Dermis blood vessel endothelial cell (primary cell): ENCODE measurements at places on chromosomes 5 and 9.

- no peak for DNase-seq
Observed at GRCh38 chr5:3594510-3595005, 1.1 kb upstream of the IRX1 start.

GRCh38 chr5:151115272-151115905 lies 34.6 kb upstream of the TNIP1 start:
- DNase-seq, result peak; percentile 76

DNA sequence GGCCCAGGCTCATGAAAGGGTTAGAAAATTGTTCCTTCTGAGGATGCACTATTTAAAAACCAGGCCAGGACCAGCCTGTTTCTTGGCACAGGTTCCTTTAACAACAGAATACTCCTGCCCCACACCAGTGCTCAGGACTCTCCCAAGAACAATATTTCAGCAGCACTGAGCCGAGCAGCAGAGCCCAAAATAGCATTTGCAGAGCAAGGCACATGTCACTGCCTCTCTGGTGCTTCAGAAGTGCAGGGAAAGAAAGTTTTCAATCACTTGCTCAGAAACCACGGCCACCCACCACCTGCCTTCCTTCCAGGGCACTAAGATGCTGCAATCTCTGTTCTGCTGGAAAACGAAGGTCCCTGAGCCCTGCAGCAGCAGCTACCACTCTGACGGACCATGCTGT lies 77.6 kb downstream of the SIL1 start:
- DNase-seq, result no peak

DNA sequence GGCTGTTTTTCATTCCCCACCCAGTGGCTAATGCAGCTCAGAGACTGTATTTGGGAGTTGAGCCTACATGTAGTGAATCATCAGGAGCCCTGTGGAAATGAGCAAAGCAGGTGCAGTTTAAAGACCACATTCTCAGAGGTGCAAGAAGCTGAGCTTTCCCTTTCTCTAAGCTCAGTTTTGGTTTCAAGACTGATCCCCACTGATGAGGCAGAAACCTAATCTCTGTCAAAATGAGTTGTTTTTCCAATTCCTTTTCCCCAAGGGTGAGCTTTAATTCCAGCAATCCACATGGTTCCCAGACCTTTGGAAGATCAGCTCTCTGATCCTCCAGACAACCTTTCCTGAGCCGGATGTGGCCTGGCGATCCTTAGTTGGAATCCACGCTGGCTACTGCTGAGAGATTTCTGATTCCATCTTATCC lies 420.5 kb downstream of the EBF1 start:
- DNase-seq, result no peak

DNA sequence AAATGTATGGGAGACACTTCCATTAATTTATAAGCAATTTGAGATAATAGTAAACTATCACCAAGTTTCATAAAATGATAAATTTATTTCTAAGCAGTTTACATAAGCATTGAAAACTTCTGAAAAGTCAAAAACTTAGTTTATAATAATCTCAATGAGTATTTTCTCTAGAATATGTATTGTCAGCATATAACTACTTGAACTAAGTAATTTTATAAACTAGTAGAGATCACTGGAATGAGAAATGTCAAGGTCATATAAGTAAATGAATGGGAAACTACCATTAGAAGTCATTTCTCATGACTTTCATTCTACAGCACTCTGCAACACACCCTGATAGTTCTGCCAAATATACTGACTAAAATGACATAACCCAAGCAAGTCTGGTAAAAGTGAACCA lies 3.4 kb downstream of the TBCA start:
- DNase-seq, result no peak

- DNase-seq, result peak; percentile 28
Observed at GRCh38 chr5:149617760-149618306, 36.5 kb downstream of the ARHGEF37 start.

- peak; percentile 54 for DNase-seq
Observed at GRCh38 chr9:85569988-85570387, 171.8 kb downstream of the AGTPBP1 start.
